ENCODE measurements at places on chromosomes 4 and X. TPM values are rescaled to one million over a fixed set of nuclear protein-coding genes. Genes with fewer than 3 reads are reported as not detected.

DNA sequence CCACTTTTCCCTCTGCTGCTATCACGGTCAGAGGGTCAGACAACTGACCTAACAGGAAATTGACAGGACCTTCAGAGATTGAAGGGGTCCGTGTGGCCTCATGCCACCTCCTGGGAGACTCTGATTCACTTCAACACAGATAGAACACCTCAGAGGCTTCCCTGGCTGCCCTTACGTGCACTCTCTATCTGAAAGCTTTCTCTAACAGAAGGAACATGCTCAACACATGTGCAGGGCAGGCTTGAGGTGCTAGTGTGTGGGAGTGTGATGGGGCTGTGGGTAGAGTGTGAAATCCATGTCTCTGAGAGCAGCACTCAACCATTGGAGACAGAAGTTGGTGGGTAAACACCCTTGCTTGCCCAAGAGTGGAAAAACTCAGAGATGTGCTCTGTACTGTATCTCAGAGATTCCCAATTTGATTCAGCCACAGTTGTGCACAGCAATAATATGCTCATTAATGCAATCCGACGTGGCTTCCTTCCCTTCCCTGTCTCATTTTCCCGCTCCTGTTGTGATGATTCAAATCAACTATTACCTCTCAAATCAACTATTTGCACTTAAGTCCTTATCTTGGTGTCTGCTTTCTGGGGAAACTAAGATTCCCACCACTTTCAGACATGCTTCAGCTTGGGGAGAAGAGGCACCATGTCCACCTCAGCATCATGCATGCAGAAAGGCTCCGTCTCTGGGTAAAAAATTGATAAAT lies 62.0 kb upstream of the MAGEB2 start:
- no peak for DNase-seq

GRCh38 chr4:16290681-16291420 lies 64.6 kb upstream of the TAPT1 start:
- DNase-seq, result no peak

DNA sequence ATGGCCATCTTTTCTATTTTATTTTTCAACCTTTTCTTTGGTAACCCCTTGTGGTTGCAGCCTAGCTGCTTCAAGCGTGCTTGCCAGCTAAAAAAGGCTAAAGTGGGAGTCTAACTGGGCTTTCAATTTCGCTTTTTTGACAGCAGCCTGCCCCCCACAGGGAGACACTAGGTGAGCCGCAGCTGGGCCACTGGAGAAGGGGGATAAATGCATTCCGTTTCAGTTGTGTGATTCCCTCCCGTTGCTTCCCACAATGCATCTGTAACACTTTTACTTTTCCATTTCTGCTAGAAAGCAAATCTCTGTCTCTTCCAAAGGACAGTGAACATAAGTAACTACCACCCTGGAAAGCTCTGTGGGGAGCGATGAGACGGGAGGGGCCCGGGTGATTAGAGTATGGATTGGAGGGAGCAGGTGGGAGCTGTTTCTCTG lies 86.3 kb upstream of the RAPGEF2 start:
- peak; percentile 30 for DNase-seq

GRCh38 chr4:2248044-2248780 lies 6.3 kb upstream of the HAUS3 start:
- no peak for DNase-seq

DNA sequence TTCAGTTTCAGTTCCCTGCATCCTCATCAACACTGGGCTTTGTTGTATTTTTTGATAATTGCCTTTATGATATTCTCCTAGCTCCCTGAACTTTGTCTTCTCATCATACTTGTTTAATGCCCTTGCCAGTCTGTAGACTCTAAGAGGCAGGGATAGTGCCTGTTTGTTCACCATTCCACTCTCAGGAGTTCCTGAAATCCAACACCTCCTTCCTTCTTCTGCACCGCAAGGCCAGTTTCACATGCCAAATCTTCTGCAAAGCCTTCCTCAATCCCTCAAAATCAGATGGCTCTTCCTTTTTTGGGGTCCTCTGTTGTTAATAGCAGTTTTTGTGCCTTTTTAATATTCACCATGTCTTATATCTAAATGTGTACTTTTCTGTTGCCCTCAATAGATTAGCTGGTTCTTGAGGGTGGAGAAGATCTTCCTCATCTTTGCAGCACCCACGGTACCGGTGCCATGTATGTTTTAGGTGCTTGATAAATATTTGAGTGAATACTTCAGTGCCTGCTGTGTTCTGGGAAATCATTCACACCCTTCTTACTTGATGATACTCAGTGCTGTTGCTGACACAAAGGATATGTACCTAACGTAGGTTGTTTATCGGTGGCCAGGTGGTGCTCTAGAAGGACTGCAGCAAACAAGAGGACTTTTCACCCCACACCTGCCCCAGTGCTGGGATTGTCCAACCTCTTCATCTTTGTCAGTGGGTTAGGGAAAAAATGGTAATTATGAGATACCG lies 85.3 kb upstream of the LIMCH1 start:
- no peak for DNase-seq

Gene MUC7
- 0.69 TPM for total RNA-seq

GRCh38 chrX:99798936-99799335 lies 611.1 kb downstream of the PCDH19 start:
- no peak for DNase-seq

Gene C4orf36
- 1.2 TPM for total RNA-seq

GRCh38 chrX:66007851-66008250 lies 32.0 kb downstream of the VSIG4 start:
- DNase-seq, result no peak

GRCh38 chr4:52376132-52376704 lies 282.9 kb downstream of the USP46 start:
- peak; percentile 66 for DNase-seq

Gene SFRP2
- total RNA-seq, result not detected

Gene RIBC1
- total RNA-seq, result 0.43 TPM

DNA sequence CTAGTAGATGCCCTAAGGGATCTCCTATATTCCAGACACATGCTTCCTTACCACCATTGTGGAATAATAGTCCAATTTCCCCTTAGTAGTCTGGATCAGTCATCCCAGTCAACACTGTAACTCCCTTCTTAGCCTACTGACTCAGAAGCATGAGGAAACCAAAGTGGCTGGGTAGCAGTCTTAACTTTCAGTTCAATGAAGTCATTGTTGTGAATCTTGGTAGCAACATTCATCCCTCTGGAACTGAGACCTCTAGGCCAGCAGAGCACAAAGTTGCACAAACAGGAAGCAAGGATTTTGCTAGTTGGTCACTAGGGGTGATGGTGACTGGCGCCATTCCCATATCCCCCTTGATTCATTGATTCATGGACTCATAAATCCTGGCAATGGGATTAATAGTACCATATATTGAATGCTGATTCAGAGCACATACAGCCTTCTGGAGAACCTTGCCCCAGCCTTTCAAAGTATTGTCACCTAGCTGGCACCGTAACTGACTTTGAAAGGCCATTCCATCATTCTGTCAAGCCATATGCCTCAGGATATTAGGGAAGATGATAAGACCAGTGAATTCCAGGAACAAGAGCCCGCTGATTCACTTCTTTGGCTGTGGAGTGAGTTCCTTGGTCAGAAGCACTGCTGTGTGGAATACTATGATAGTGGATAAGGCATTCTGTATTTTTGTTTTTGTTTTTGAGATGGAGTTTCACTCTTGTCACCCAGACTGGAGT lies 19.7 kb upstream of the GPAT3 start:
- peak; percentile 98 for DNase-seq

DNA sequence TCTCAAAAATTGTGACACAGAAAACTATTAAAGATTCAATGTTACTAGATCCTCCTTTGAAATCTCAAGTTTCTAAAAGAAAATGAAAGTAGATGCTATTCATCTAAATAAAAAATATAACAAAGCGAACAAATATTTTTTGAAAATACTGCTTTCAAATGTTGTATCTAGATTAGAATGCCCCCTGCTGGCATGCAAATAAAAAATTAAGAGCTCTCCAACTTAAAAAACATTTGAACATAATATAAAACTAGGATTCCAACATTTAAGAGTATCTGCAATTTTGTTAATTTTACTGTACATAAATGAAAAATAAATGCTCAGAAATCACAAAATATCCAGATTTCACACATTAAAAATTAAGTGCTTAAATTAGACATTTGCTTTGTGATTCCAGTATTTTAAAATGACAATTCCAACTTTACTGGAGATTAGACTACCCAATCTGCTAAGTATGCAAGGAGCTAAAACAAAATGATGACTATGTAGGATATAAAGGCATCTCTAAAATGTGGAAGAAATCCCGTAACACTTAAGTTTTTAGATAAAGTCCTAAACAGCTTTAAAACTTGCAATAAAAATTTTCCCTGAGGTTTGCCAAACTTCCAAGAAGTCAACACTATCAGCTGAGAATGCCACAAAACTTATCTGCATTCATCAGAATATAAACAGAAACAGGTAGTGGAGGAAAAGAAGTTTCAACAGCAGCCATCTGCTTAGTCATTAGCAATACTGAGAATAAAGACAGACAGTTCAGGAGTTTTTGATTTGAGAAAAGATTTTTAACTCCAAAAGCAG lies 32.7 kb downstream of the DHX15 start:
- DNase-seq, result no peak

DNA sequence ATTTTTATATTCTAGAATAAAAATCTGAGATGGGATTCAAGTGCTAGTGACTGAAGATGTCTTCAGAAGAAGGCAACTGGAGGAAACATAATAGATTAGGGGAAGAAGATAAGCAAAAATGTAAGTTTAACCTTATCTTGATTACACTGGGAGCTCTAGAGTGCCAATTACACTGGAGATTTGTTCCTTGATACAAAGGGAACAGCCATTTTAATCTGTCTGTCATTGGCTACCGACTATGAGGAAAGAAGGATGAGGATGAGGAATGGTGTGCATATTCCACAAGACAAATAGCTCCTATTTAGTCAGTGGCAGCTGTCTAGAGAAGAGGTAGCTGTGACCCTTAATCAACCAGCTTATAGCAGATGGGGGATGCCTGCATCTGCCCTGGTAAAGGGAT lies 1034.5 kb upstream of the IGFBP7 start:
- DNase-seq, result no peak

Measured in SK-MEL-5 (cell line).